ENCODE measurements at places on chromosomes 11 and 22.
A peak's percentile ranks its signal among the peaks of the same experiment; 100 is the strongest.

DNA sequence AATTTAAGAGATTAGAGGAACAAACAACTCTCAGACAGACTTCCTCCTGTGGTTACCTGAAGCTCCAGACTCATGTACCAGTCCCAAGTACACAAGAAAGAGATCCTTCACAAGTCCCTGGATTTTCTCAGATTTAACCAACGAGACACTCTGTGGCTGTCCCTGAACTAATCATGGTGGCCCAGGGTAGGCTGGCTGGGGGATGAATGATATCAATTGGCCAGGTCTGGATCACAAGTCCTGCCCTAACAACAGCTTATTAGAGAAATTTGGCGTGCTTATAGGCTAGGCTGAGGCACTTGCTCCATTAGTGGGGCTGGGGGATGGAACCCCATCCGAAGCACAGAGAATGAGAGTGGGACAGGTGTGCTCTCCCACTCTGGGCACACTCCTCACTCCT is 22.1 kb downstream of the HEPHL1 start:
- DNase-seq = no peak

GRCh38 chr22:44686873-44687600 is 15.0 kb upstream of the PRR5 start:
- DNase-seq = no peak

DNA sequence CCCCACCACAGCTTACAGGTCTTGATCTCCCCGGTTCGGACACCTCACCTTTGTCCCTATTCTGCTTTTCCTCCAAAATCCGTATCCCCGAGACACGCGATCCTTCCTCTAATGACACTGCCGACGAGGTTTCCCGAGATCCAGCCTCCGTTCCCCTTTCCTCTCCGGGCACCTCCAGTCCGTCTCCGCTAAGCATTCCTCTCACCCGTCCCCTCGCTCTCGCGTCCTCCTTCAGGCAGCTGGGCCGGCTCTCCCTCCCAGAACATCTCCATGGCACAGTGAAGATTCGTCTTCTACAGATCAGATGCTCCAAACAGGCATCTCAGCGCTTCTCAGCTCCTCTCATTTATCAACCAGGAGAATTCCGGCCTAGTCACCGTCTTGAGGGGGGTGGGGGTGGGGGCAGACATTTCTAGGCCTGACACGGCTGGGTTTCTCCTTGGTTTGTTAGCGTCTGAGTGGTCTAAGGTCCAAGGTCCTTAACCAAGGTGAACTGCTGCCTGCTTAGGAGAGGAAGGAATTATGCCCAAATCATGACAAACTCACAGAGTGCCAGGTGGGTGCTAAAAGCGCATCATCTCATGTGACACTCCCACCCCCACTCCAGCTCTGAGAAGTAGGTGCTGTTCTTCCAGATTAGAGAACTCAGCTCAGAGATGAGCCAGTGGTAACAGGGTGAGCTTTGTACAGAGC is at the start of gene SPTBN2:
Gene SPTBN2, minus strand, starts transcription at position 524 of the 693 bp plus-strand sequence. CDS start 7,976 bp downstream, outside the sequence.
- DNase-seq = no peak

GRCh38 chr11:70314730-70315129 is 44.2 kb downstream of the PPFIA1 start:
- DNase-seq = no peak

GRCh38 chr11:85826116-85826855 is 15.3 kb upstream of the SYTL2 start:
- DNase-seq = no peak

DNA sequence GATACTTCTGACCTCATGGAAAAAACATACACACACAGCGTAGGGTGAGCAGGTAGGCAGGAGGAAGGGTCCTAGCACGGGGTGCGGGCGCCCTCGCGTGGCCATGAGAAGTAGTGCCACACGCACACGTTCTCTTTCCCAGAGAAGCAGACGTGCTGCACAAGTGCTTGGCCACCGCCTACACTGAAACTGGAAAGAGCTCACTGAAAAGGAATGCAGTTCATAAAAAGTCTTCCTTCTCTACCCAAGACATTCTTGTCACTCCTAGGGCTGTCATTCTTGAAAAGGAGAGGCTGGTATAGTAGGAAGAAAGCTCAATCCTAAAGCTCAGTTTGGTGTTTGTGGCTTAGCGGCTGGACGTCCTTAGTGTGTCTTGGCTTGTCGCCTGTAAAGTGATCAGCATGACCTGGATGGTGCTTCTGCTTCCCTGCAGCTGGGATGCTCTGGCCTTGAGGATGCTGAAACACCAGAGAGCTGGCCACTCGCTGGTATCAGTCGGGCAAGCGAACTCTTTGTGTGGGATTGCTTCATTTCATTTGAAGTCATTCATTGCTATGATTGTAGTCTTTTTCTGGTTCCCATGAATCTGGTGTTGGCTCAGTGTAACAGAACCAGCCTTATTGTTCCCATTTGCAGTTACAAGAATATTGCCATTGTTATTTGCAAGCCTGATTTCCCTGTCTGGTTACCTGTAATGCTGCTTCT is 303.8 kb downstream of the NTM start:
- DNase-seq = peak; percentile 14

Measured in T1000 (cell line).